CD4-positive, alpha-beta T cell treated with Interleukin-15 for 1 hour (primary cell): ENCODE measurements at places on chromosomes 7 and 10.

GRCh38 chr10:75531571-75532031, 100.2 kb downstream of the LRMDA start:
- DNase-seq = no peak

DNA sequence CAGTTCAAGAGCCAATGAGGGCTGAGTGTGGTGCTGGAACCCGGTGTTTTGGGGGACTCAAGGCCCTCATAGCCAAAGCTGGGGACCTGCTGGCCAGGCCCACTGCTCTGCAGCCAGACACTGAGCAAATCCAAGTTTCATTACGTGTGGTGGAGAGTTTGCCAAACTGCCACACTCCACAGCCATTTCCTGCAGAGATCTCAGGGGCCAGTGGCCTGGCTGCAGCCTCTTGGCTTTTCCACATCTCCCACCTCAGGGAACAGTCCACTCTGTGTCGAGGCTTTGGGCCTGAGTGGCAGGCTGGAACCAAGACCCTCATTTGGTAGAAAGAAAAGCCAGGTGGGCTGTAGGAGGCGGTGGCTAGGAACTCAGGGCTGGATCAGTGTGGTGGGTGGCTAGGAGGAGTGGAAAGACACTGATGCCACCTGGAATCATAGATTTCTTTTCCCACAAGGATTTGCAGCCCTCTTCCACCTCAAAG, 3.2 kb downstream of the HOXA11 start:
- DNase-seq = no peak

- no peak for DNase-seq
These were observed 19.7 kb upstream of the CALCR start for GRCh38 chr7:93594250-93594649.

GRCh38 chr10:60358282-60358681, 31.4 kb downstream of the ANK3 start:
- DNase-seq = no peak

- no peak for DNase-seq
These were observed 73.8 kb downstream of the SHOC2 start for GRCh38 chr10:110993024-110993693.

DNA sequence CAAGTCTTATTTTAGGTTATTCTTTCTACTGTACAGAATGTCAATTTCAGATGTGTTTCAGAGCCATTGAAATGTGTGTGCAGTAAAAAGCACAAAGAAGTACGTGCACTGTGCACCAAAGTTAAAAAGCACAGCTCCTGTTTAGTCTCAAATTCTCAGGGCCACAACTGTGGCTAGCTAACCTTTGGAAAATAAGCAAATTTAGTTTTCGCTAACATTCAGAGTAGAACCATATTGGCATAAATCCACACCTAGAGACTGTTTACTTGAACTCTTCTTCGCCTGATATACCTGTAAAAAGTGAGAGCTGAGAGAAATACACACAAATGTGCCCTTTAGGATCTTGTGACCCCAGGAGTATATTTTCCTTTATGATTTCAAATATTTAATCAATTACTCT, 353.9 kb downstream of the TFEC start:
- DNase-seq = no peak

- DNase-seq = no peak
These were observed 300.6 kb downstream of the GFRA1 start for GRCh38 chr10:115972426-115972825.

DNA sequence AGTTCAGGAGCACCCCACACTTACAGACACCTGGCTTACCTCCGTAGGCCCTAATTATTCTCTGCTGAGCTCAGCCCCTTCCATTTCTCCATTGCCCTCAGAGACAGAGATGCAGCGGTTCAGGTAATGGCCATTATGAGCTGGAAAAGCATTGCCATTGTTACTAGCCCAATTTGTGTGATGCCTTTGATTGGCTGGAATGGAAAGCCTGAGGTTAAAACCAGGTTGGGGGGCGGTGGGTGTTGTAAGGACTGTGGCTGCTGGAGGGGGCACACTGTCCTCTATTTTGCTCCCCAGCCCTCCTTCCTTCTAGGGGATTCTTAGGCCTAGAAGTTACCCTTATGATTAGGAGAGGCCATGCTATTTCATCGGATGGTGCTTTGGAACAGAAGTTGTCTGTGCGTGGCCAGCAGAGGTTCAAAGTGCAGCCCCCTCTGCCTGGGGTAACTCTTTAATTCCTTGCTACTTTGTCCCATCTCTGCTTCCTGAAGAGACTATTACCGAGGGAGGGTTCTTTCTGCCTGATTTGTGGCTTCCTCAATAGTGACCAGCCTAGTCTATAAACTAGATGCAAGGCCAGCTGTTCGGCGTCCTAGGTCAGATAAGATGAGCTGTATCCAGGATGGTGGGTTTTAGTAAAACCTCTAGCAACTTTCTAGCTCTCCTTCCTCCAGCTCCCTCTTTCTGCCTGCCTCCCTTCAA, 14.2 kb upstream of the ACSL5 start:
- no peak for DNase-seq

DNA sequence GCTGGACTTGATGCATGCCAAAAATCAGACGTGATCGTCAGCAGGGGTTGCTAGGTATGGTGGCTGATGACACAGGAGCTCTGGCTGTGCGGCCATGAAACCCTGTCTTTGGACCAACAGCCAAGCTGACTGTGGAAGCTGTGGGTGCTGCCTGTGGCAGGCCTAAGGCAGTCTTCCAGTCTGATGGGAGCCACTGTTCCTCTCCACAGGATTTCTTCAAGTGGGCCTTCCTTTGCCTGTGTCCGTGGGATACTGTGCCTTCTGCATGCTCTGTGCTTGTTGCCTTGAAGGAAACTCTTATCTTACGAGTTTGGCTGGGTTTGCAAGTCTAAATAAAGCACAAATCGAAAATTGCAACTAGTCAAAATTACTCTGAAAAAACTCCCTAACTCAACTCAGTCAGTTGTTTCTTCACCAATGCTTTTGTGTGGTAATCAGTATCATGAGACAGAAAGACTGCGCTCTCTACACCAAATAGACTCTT, 101.9 kb upstream of the PDLIM1 start:
- DNase-seq = no peak

DNA sequence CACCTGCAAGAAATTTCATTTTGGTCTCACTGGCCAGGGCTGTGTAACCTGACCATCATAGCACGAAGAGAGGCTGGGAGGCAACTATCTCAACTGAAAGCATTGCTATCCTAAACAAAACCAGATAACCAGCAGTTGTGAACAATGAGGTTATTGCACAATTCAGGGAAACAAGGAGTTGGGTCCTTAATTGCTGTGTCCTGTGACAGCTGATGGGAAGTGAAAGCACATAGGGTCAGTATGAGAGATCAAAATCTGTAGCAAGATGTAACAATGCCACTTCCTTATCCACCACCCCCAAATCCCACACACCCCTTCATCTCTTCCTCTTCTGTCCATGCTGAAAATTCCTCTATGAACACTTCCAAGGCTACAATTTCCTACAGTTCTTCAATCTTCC, 80.2 kb downstream of the HTR7 start:
- DNase-seq = no peak

- DNase-seq = no peak
These were observed 133.6 kb upstream of the ASAH2 start for GRCh38 chr10:50384898-50385297.

DNA sequence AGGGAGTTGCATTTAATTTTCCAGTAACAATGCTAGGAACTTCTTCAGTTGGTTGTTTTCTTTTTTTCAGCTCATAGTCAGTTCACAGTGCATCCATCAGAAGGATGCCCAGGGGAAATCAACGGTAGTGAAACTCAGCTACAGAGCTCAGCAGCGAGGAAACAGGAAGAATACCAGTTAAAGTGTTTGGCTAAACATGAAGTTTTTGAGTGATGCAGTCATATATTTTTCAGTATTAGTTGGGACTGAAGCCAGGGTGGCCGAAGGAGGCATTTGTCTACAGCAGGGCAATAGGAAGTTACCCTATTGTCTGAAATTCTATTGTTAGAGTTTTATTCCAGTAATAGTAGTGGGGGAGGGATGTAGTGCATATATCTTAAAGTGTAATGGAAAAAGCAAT, 45.3 kb upstream of the MALRD1 start:
- DNase-seq = no peak

- DNase-seq = no peak
These were observed 1.9 kb downstream of the OGA start for GRCh38 chr10:101816376-101816775.
